Astrocyte (in vitro differentiated cells and primary cell): ENCODE measurements at places on chromosomes 11 and 22. TPM values are rescaled to one million over a fixed set of nuclear protein-coding genes. Genes with fewer than 3 reads are reported as not detected.

GRCh38 chr11:125572916-125573315 lies 3.6 kb downstream of the EI24 start:
- H3K4me1 ChIP-seq, result peaks cover 13% of the 10 kb centered on the region
- H3K4me3 ChIP-seq, result no peak overlapping the region
- peaks cover 34% of the 10 kb centered on the region for H3K36me3 ChIP-seq

Gene FERMT3
- total RNA-seq, result 1.3 and 1.6 TPM in 2 replicates

- no peaks in the 10 kb centered on the region for H3K36me3 ChIP-seq
- H3K27ac ChIP-seq, result no peak overlapping the region
- H3K27me3 ChIP-seq, result peaks cover 5% of the 10 kb centered on the region
- peak overlapping the region; percentile 33 for H3K4me3 ChIP-seq
- DNase-seq, result no peak
These were observed 1.4 kb upstream of the SIGIRR start for GRCh38 chr11:416051-416756.

DNA sequence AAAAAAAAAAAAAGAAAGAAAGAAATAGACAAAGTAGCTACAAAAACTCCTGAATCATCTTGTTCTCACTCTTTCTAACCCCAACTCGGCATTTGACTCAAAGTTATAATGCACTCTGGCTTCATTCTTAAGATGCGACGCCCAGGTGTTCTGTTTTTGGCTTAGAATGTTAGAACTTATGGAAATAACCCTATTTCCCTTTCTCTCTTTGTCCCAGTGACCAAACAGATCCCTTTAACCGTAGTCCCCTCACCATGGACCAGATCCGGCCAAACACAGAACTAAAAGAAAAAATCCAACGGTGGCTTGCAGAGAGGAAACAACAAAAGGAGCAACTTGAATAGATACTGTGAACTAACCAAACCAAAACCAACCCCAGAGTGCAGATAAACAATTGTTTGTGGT lies 5.3 kb upstream of the ATP5MG start:
- DNase-seq, result no peak
- no peak overlapping the region for H3K4me3 ChIP-seq
- H3K4me1 ChIP-seq, result no peaks in the 10 kb centered on the region

- H3K27me3 ChIP-seq, result no peaks in the 10 kb centered on the region
- H3K4me3 ChIP-seq, result no peak within 1 kb of the TSS
- H3K4me1 ChIP-seq, result peaks cover 9% of the 10 kb centered on the region
- H3K36me3 ChIP-seq, result no peaks in the 10 kb centered on the region
- peak; percentile 76 for DNase-seq
These were observed at the start of gene MMP1 for GRCh38 chr11:102798012-102798746. MMP1 (minus strand) TSS chr11:102798160; CDS start chr11:102798092, 68 bp downstream.

- no peak for DNase-seq
- H3K27ac ChIP-seq, result no peak overlapping the region
- H3K36me3 ChIP-seq, result no peaks in the 10 kb centered on the region
- H3K27me3 ChIP-seq, result peaks cover 2% of the 10 kb centered on the region
- no peak overlapping the region for H3K4me3 ChIP-seq
These were observed 56.4 kb downstream of the SMIM38 start for GRCh38 chr11:69211920-69212797.

DNA sequence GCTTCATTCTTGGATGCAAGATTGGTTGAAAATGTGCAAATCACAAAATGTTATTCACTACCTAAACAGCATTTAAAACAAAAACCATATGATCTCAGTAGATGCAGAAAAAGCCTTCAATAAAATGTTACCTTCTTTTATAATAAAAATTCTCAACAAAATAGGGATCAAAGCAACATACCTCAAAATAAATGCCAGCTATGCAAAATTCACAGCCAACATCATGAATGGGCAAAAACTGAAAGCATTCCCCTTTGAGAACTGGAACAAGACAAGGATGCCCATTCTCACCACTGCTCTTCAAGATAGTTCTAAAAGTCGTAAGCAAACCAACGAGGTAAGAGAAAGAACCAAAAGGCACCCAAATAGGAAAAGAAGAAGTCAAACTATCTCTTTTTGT lies 2.0 kb downstream of the OR5AK2 start:
- no peaks in the 10 kb centered on the region for H3K4me1 ChIP-seq
- H3K27me3 ChIP-seq, result no peaks in the 10 kb centered on the region
- H3K27ac ChIP-seq, result no peak overlapping the region
- no peaks in the 10 kb centered on the region for H3K36me3 ChIP-seq

GRCh38 chr11:117070016-117070415 lies 28.2 kb downstream of the SIK3 start:
- H3K36me3 ChIP-seq, result no peaks in the 10 kb centered on the region
- no peaks in the 10 kb centered on the region for H3K27me3 ChIP-seq
- H3K27ac ChIP-seq, result no peak overlapping the region
- H3K4me1 ChIP-seq, result peaks cover 12% of the 10 kb centered on the region

GRCh38 chr11:86117712-86118063 lies 48.8 kb upstream of the PICALM start:
- DNase-seq, result peak; percentile 41
- H3K4me1 ChIP-seq, result peaks cover 23% of the 10 kb centered on the region
- no peaks in the 10 kb centered on the region for H3K36me3 ChIP-seq
- no peaks in the 10 kb centered on the region for H3K27me3 ChIP-seq

DNA sequence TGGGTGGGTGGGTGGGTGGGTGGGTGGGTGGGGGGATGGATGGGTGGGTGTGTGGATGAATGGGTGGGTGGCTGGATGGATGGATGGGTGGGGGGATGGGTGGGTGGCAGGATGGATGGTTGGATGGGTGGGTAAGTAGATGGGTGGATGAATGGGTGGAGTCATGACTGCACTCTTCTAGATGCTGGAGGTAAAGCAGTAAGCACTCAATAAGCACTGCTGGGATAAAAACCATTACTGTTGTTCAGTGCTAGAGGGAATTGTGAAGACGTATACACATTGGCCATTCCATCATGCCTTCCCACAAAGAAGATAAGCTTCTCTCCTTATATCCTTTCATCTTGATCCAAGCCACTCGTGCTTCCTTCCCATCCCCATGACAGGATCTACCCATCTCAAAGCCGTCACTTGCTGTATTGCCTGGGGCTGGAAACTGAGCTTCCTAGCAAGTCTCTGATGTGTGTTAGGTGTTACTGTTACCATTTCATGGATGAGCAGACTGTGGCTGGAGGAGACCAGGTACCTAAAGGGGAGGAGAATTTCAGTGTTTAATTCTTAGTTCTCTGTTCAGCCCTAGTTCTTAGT lies 74.8 kb downstream of the MICAL2 start:
- DNase-seq, result no peak
- H3K4me1 ChIP-seq, result peaks cover 70% of the 10 kb centered on the region
- H3K27me3 ChIP-seq, result no peaks in the 10 kb centered on the region
- H3K27ac ChIP-seq, result peak overlapping the region; percentile 86

DNA sequence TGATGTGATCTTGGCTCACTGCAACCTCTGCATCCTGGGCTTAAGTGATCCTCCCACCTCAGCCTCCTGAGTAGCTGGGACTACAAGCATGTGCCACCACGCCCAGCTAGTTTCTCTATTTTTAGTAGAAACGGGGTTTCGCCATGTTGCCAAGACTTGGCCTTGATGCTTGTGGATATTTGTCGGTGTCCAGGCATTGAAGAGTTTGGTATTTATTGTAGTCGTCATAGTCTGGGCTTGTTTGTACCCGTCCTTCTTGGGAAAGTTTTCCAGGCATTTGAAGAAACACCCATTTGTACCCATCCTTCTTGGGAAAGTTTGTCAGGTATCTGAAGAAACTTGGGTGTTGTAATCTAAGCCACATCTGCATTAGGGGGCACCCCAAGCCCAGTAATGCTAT lies 28.7 kb downstream of the FCHSD2 start:
- H3K4me1 ChIP-seq, result no peaks in the 10 kb centered on the region
- no peaks in the 10 kb centered on the region for H3K36me3 ChIP-seq
- no peaks in the 10 kb centered on the region for H3K27me3 ChIP-seq
- no peak for DNase-seq
- no peak overlapping the region for H3K27ac ChIP-seq
- no peak overlapping the region for H3K4me3 ChIP-seq

- H3K27me3 ChIP-seq, result peaks cover 7% of the 10 kb centered on the region
- no peak overlapping the region for H3K4me3 ChIP-seq
- H3K4me1 ChIP-seq, result no peaks in the 10 kb centered on the region
- H3K36me3 ChIP-seq, result no peaks in the 10 kb centered on the region
- DNase-seq, result no peak
These were observed 34.6 kb downstream of the NFAM1 start for GRCh38 chr22:42397332-42398249.

Gene SCGB2A2
- not detected in 2 replicates for total RNA-seq

Gene PNPLA3
- 8.3 and 10.8 TPM in 2 replicates for total RNA-seq

- H3K4me1 ChIP-seq, result peaks cover 53% of the 10 kb centered on the region
- H3K4me3 ChIP-seq, result no peak overlapping the region
- H3K27ac ChIP-seq, result peak overlapping the region; percentile 25
- H3K36me3 ChIP-seq, result no peaks in the 10 kb centered on the region
- no peak for DNase-seq
These were observed 24.6 kb upstream of the WNT7B start for GRCh38 chr22:46001426-46002106.

Gene KCNE3
- 0.31 and 0.59 TPM in 2 replicates for total RNA-seq

- DNase-seq, result no peak
- H3K27ac ChIP-seq, result no peak overlapping the region
- no peaks in the 10 kb centered on the region for H3K36me3 ChIP-seq
- H3K4me1 ChIP-seq, result no peaks in the 10 kb centered on the region
- no peak overlapping the region for H3K4me3 ChIP-seq
These were observed 244.0 kb upstream of the ANO5 start for GRCh38 chr11:21948876-21949275.

DNA sequence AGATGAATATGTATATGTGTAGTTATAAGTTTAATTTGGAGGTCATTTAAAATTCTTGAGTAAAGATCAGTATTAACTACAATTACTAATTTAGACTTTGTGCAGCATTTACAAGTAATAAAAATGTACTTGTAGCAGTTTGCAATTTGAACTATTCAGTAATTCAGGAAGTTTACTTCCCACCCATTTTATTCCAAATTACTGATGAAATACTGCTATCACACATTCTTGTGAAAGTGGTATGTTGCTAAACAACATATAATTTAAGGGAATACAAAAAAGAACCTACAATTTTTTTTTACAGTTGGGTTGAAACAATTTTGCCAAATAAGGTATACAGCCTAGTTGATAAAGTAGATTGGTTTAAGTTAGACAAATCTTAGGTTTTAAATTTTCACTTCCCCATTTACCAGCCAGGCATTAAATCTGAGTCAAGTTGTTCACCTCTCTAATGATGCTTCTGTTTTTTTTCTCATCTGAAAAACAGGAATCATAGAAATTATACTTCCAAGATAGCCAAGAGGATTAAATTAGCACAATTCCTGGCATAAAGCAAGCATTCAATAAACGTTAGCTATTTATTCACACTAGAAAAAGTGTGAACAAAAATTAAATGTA lies 45.3 kb downstream of the ZBTB44 start:
- no peak overlapping the region for H3K4me3 ChIP-seq
- H3K4me1 ChIP-seq, result no peaks in the 10 kb centered on the region
- DNase-seq, result no peak
- no peak overlapping the region for H3K27ac ChIP-seq

Gene ALG12
- 23.8 and 26.2 TPM in 2 replicates for total RNA-seq

Gene MAJIN
- total RNA-seq, result not detected in 2 replicates

Gene HMOX1
- total RNA-seq, result 14.0 and 17.0 TPM in 2 replicates

Gene SLC5A1
- total RNA-seq, result not detected in 2 replicates

- H3K27ac ChIP-seq, result no peak overlapping the region
- no peak overlapping the region for H3K4me3 ChIP-seq
- H3K4me1 ChIP-seq, result peaks cover 8% of the 10 kb centered on the region
- H3K36me3 ChIP-seq, result no peaks in the 10 kb centered on the region
- H3K27me3 ChIP-seq, result no peaks in the 10 kb centered on the region
- no peak for DNase-seq
These were observed 76.8 kb upstream of the YWHAH start for GRCh38 chr22:31867386-31868153.

DNA sequence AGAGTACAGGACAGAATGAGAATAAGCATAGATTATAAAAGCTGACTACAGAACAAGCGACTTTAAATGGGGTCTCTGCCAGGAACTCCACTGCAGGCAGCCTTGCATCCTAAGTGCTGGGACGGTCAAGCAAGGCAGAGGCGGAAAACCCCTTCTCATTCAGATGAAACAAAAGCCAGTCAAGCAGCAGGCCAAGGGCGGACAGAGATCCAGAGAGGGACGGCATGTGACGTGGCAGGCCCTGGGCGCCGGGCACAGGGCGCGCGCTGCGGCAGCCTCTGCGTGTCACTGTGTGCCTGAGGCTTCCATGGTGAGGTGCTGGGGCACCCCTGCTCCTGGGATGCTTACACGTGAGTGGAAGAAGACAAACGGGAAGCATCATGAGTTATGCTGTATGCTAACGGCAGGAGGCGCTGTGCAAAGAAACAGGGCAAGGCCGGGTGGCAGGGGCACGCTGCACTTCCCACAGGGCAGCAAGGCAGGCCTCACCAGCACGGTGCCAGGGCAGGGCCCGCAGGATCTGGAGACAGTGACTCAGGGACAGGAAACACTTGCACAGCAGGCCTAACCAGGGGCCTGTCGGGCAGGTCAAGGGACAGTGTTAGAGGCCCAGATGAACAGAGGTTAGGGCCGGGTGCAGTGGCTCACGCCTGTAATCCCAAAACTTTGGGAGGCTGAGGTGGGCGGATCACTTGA lies 6.2 kb downstream of the TOLLIP start:
- DNase-seq, result no peak
- H3K4me3 ChIP-seq, result no peak overlapping the region
- no peaks in the 10 kb centered on the region for H3K27me3 ChIP-seq
- peaks cover 5% of the 10 kb centered on the region for H3K4me1 ChIP-seq

Gene ACTN3
- not detected in 2 replicates for total RNA-seq

DNA sequence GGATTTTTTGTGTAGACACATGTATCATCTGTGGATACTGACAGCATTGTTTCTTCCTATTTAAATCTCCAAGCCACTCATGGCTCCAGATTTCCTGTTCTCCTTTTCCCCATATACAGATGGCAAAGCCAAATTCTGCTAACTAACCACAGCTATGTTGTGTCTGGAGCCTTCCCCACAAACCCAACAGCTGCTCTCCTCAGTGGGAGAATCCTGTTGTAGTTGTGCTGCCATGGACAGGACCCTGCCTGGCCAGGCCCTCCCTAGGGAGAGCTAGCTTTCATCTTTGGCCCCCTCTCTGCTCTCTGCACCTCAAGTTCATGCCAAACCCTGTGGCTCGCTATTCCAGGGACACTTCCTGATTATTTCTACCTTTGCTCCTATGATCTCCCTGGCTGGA lies 106.4 kb upstream of the CCDC90B start:
- no peaks in the 10 kb centered on the region for H3K36me3 ChIP-seq
- H3K27ac ChIP-seq, result no peak overlapping the region
- H3K27me3 ChIP-seq, result no peaks in the 10 kb centered on the region

Gene OVCH2
- 2.2 and 4.5 TPM in 2 replicates for total RNA-seq

GRCh38 chr22:27747396-27748221 lies 53.9 kb downstream of the MN1 start:
- peak overlapping the region; percentile 68 for H3K27ac ChIP-seq
- no peak overlapping the region for H3K4me3 ChIP-seq
- H3K4me1 ChIP-seq, result peaks cover 32% of the 10 kb centered on the region
- H3K27me3 ChIP-seq, result no peaks in the 10 kb centered on the region
- DNase-seq, result no peak
- H3K36me3 ChIP-seq, result peaks cover 13% of the 10 kb centered on the region

DNA sequence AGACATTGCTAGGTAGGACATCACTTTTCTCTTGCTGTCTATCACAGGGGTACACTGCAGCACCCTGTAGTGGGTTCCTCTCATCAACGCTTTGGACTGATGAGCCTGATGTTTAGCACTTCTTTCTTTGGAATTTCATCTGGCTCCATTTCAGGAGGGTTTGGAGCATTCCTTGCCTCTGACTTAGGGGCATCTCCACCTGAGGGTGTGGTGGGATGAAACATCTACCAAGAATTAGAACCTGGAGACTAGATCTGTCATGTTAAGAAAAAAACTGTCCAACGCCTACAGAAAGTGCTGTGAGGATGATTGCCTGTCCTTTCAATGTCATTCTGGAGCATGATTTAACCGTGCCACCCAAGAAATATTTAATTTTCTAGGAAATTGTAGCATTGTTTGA lies 648.4 kb downstream of the ETS1 start:
- no peak for DNase-seq
- H3K27me3 ChIP-seq, result no peaks in the 10 kb centered on the region
- no peaks in the 10 kb centered on the region for H3K36me3 ChIP-seq
